Stimulated activated CD8-positive, alpha-beta memory T cell treated with anti-CD3 and anti-CD28 coated beads, Interleukin-2, amount 100 ng/mL, for 48 hours (primary cell): ENCODE measurements at places on chromosomes 6 and 20.
A peak's percentile ranks its signal among the peaks of the same experiment; 100 is the strongest.

GRCh38 chr6:89999154-89999553, 104.9 kb downstream of the GJA10 start:
- DNase-seq, result no peak

DNA sequence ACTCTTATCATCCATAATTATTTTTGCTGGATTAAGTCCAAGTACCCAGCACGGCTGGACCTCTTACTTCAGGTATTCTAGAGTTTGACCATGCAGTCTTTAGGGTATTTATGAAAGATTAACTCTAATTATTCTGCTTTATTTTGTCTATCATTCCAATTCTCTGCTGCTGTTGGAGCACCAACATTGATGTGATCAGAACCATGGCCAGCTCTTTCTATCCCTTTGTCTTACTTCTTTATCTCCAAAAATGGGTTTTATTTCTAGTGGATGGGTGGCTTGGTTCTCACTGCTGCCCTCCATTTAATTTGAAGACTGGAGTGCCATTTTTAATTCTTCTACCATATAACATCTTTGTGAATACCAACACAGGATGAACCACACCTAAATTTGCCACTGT, 704.3 kb downstream of the FRK start:
- no peak for DNase-seq

- no peak for DNase-seq
These were observed 97.7 kb downstream of the TMEM242 start for GRCh38 chr6:157225575-157225995.

DNA sequence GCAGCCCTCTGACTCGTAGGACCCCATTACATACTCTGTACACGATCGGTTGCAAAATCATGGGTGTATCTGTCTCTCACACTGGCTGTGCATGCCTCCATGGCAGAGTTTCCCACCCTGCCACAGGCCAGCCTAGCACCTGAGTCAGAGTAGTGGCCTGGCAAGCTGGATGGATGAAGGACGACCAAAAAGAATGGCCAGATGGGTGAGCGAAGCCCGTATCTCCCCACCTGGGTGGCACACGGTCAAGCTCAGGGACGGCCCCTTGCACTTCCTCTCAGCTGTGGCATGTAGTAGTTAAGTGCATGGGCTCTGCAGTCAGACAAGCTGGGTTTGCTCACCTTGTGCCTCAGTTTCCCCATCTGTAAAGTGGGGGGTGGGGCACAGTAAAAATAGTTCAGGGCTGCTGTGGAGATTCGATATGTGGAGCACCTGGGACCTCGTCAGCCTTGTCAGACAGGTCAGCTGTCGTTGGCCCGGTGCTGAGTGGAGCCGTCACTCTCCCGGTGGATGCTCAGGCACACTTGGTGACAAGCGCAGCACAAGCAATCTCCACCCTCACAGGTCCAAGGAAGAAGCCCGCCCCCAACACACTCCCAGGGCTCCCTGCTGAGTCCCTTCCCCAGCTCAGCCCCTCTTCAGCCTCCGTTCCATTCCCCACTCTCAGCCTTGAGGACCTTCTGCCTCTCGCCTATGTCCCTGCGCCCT, 12.6 kb downstream of the CPNE5 start:
- no peak for DNase-seq

- DNase-seq, result peak; percentile 61
These were observed 176.7 kb downstream of the HACE1 start for GRCh38 chr6:104682722-104683643.

- DNase-seq, result no peak
These were observed 28.4 kb upstream of the NFATC2 start for GRCh38 chr20:51570739-51571459.

DNA sequence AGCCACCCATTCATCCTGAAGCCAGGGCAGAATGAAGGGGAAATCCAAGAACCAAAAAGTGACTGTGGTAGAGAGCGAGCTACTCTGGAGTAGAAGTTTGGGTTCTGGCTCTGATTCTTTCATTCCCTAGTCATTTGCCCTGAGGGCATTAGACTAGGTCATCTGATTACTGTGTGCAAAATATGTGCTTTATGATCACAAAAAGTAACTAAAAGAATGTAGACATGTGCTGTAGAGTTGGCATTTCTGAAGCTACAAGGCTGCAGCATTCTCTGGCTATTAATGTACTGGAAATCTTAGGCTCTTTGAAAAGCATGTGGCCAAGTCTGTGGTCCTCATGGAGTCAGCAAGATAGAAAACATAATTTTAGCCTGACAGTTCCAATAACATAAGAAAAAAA, 94.2 kb downstream of the TBC1D7 start:
- no peak for DNase-seq

DNA sequence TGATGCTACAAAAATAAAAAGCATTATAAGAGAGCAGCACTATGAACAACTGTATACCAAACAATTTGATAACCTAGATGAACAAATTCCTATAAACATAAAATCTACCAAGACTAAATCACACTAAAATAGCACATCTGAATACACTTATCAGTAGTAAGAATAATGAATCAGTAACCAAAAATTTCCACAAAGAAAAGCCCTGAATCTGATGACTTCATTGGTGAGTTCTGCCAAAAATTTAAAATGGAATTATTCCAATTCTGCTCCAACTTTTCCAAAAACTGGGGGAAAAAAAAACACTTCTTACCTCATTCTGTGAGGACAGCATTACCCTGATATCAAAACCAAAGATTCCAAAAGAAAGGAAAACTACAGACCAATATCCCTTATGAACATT, 206.2 kb downstream of the WDR27 start:
- DNase-seq, result no peak

DNA sequence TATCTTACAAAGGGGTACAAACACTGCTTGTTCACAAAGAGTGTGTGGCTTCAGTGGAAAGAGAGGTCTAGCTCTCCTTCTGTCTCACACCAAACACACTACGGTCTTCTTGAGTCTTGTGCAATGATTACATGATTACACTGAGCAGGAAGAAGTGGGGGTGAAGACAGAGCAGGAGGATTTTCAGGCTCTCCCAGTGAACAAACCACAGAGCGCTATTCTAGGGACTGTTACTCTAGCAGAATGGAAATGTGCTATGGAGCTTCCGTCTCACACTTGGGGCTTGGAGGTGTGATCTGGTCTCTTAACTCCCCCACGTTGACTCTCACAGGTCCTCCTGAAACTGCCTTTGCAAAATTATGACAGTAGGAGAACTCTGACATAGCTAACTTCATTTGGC, 203.4 kb downstream of the MYLK4 start:
- DNase-seq, result no peak

DNA sequence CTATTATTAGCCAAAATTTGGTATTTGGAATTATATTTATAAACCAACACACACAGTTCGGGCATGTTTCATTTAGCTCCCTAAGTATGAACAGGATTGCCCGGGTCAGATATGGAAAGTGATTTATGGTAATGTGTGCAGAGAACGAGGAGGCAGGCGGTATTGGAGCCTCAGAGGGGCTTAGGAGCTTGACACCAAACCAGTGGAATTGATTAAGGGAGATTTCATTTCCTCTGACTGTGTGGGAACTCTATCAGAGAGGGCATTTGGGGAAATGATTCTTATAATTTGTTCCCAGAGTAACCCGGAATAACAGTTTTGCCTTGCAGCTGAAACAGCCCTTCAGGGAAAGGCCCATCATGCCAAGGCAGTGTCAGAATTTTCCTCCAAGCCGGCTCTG, 115.1 kb upstream of the SPTLC3 start:
- DNase-seq, result no peak

DNA sequence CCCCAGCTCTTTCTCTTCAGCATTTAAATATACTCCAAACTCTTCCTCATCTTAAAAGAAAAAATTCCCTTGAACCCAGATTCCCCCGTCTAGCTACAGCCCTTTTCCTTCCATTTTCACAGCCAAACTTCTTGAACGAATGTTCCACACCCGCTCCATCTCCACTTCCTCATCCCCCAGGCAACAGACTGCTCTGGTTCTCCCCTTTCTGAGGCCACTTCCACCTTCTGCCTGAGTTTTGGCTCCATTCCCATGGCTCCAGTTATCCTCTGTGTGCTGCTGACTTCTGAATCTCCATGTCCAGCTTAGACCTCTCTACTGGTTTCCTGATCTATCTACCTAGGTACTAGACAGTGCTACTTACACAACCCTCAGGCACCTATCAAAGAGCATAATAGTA, 106.4 kb downstream of the RALGAPA2 start:
- no peak for DNase-seq

DNA sequence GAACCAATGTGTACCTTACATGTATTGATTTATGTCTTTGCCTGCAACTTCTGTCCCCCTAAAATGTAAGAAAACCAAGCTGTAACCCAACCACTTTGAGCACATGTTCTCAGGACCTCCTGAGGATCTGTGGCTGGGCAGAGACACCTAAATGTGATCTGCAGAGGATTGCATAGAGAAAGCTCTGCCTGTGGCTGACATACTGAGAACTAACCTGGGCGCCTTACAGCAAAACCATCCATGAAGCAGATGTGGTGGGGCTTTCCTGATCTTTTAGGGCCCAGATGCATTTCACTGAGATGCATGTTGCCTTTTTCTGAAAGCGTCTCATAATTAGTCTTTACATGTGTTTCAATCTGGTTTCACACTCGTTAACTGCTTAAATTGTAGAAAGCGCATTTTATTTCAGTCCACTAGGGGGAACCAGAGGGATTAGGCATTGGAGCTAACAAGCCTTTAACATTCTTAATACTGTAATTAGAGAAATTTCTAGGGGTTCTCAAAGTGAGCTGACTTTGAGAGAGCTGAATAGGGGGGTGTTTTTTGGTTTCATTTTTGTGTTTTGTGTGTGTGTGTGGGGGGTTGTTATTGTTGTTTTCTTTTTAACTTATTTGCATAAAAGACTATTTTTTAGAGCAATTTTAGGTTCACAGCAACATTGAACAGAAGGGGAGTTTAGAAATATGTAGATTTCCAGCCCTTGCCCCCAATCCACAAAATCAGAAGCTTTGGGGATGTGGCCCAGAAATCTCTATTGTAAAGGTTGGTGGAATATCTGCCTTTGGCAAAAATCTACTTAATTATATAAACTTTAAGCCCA, 50.9 kb upstream of the FAM184A start:
- DNase-seq, result no peak

DNA sequence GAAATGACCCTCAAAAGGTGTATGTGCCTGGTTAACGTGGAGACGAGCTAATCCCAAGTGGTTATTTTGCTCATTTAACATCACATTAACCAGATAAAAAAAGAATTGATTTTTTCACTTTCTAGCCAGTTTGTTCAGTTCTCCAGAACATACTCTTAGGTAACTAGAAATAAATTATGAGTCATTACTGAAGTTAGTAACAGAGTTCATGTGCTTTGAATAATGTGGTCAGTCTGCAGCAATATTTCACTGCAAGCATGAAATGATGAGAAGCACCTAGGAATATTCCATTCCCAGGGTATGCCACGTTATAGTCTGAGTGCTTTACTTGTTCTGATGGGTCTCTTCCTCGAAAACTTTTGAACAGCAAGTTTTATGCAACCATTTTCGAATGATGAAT, 138.3 kb upstream of the INSM1 start:
- DNase-seq, result no peak

DNA sequence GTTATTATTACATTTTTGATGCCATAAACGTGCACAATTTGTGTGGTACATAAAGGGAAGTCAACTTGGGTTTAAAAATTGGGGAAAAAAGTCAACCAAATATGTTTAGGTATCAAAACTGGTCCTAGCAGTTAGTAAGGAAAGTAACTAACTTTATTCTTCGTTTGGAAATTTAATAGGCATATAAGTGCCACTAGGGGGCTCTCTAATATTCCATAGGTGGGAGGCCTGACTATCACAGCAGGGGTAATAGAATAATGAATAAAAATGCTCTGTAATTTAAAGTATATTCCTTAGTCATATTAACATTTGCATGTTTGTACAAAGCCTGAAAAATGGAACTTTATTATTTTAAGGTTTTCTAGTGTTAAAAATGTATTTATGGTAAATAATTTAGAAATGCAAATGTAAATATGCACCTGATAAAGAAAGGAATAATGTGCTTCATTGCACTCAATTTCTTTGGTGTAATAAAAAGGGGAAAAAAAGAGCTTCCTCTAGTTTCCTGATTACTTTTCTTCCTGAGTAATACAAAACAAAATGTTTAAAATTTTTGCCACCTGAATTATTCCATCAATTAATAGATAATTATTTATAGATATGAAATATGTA, 125.7 kb upstream of the HDAC2 start:
- DNase-seq, result no peak

- no peak for DNase-seq
These were observed 69.6 kb downstream of the C6orf52 start for GRCh38 chr6:10624836-10625235.

- no peak for DNase-seq
These were observed 6.6 kb downstream of the PLCB4 start for GRCh38 chr20:9075264-9076095.
